Bronchial epithelial cell (primary cell): ENCODE measurements at places on chromosomes 5 and 9. TPM values are rescaled to one million over a fixed set of nuclear protein-coding genes. Genes with fewer than 3 reads are reported as not detected.

- peak; percentile 50 for DNase-seq
These were observed 13.6 kb upstream of the ALDOB start for GRCh38 chr9:101449071-101449721.

GRCh38 chr5:27474395-27474794 lies 436.0 kb upstream of the CDH9 start:
- peak; percentile 5 for DNase-seq

- DNase-seq = no peak
These were observed 127.2 kb downstream of the ARHGAP26 start for GRCh38 chr5:142897328-142897727.

The PCAT7 gene
- total RNA-seq = not detected in 2 replicates

DNA sequence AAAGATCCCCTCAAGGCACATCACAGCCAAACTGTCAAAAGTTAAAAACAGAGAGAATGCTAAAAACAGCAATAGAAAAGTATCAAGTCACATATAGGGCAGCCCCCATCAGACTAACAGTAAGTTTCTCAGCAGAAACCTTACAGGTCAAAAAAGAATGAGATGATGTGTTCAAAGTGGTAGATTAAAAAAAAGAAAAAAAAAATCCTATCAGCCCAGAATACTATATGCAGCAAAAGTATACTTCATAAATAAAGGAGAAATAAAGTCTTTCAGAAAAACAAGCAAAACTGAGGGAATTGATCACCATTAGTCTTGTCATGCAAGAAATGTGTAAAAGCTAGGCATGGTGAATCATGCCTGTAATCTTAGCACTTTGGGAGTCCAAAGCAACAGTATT lies 99.9 kb upstream of the RAD23B start:
- no peak for DNase-seq

- DNase-seq = peak; percentile 93
These were observed 53.3 kb upstream of the SPATA31D4 start for GRCh38 chr9:81874931-81875330.
